ENCODE measurements at places on chromosomes 5 and 9.

GRCh38 chr5:5558102-5558501 lies 135.6 kb downstream of the ICE1 start:
- DNase-seq = no peak

GRCh38 chr9:75149841-75150241 lies 61.5 kb downstream of the OSTF1 start:
- DNase-seq = no peak

GRCh38 chr9:129698254-129698757 lies 32.9 kb downstream of the PRRX2 start:
- DNase-seq = no peak

DNA sequence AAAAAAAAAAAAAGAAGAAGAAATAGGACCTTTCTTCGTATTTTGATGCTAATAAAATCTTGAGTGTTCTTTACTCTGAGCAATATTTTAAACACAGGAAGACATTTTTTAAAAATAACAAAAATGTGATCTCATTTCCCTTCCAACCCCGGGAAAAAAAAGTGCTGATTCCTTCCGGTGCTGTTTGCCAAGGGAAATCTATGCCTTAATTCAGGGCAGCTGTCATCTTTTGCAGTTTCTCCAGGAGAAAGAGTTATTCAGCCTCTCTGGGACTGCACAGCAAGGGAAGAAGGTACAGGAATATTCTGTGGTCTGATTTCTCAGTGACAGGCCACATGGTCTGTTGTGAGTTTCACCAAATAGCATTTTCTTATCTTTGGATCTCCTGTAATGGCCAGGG lies 291.9 kb upstream of the IRX1 start:
- no peak for DNase-seq

DNA sequence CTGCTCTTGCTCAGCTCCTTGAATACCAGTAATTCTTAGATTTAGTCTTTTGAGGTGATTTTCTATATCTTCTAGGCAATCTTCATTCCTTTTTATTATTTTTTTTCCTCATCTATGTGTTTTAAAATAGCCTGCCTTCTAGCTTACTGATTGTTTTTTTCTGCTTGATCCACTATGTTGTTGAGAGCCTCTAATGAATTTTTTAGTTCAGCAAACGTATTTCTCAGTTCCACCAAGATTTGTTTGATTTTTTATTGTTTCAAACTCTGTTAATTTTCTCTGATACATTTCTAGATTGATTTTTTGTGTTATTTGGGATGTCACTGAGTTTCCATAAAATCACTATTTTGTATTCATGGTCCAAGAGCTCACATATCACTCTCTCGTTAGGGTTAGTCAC lies 9.5 kb downstream of the POLK start:
- no peak for DNase-seq

DNA sequence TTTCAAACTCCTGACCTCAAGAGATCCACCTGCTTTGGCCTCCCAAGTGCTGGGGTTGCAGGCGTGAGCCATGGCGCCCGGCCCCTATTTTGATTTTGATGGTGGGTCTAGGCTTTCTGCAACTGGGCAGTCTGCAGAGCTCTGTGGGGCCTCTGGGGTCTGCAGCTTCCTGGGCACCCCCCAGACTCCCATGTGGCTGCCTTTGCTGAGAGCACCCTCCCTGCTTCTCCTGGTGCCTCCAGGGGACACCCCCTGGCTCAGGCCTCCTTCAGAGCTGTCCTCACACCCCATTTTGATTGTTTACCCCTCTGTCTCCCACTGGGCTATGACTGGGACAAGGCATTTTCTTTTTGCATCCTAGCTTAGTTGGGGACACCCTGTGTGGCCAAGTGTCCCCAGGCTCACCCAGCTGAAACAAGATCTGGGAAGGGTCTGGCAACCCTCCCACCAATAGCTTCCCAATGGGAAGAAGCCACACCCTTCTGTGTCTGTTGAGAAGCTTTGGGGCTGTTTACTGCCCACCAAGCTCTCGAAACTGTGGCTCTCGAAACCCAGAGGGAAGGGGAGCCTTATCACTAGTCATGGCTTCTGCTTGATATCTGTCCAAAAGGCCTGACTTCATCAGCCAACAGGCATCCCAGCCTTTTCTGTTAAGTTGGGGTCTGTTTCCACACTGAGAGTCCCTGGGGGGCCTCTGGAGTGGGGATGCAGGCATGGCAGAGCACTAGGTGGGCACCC lies 204.4 kb upstream of the IER5L start:
- no peak for DNase-seq

GRCh38 chr5:123951582-123951977 lies 439.6 kb downstream of the CSNK1G3 start:
- DNase-seq = no peak

GRCh38 chr9:113973963-113974413 lies 97.9 kb downstream of the ZNF618 start:
- no peak for DNase-seq

GRCh38 chr9:95444160-95444559 lies 72.6 kb downstream of the PTCH1 start:
- no peak for DNase-seq

DNA sequence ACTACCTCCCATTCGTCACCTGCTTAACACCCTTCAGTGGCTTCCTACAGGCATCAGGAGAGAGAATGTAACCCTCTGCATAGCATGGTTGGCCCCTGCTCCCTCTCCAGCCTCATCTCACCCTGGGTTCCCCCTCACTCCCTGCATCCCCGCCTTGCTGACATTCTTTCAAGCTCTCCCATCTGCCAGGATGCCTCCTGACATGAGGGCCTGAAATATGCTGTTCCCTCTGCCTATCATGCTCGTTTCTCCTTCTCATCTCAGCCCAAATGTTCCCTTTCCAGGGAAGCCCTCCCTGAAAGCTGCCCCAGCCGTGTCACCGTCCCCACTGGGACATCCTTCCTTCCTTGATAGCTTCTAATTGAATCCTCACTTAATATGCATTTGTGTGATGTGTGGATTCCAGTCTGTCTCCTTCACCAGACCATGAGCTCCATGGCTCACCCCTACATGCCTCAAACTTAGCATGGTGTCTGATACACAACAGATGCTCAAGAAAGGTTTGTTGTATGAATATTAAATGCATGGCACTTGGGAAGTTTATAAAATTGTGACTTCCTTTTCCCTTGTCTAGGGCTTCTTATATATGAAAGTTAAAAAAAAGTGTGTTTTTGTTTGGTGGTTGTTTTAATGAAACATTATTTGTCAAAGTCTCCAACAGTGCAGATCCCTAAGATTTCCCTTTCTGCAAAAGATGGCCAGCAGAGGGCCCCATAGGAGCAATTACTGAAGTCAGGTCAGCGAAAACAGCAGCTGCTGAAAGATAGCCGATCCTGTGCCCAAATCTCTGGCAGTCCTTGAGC lies 7.3 kb upstream of the C5orf58 start:
- DNase-seq = no peak

- no peak for DNase-seq
Observed at GRCh38 chr9:112503170-112503569, 16.5 kb downstream of the KIAA1958 start.

DNA sequence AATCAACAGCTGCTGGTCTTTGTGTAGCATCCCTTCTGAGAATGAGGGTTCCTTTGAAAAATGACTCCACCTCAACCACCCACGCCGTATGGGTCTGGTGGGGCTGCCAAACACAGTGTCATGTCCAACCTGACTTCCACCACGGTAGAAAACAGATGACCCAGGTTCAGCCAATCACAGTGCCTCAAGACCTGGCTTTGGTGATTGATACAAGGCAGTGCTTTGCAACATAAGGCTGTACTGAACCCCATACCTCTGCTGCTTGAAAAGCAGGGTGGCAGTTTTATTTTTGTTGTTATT lies 11.5 kb upstream of the TGFBR1 start:
- DNase-seq = no peak

GRCh38 chr5:149745212-149745942 lies 15.3 kb downstream of the PPARGC1B start:
- DNase-seq = no peak

- no peak for DNase-seq
Observed at GRCh38 chr5:71778678-71779276, 59.7 kb downstream of the CARTPT start.

- DNase-seq = no peak
Observed at GRCh38 chr9:92631452-92632343, 38.2 kb downstream of the IPPK start.

GRCh38 chr9:131598121-131598520 lies 52.8 kb downstream of the PRRT1B start:
- DNase-seq = no peak

DNA sequence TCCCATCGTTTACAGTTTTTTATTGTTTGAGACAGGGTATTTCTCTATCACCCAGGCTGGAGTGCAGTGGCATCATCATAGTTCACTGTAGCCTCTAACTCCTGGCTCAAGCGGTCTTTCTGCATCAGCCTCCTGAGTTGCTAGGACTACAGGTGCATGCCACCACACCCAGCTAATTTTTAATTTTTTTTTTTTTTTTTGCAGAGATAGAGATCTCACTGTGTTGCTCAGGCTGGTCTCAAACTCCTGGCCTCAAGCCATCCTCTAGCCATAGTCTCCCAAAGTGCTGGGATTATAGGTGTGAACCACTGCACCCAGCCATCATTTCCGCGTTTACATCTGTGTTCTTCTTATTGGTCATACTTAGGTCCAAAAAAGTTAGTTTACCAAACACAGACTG lies 53.6 kb downstream of the FSD1L start:
- no peak for DNase-seq

DNA sequence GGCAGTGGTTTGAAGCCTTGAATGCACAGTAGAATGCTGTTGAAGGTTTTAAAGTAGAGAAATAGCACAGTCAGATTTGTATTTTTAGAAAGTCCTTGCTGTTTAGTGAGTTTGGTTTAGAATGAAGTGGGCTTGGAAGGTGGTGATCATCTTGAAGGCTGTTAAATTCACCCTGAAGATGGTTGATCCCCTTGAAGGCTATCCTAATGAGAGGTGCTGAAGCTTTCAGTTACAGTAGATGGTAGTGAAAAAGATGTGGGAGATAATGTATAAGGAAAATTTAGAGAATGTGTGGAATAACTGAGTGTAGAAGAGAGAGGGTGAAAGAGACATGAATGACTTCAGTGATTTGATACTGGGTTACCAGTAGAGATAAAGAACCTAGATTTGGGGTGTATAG lies 16.0 kb downstream of the TENT2 start:
- DNase-seq = no peak

DNA sequence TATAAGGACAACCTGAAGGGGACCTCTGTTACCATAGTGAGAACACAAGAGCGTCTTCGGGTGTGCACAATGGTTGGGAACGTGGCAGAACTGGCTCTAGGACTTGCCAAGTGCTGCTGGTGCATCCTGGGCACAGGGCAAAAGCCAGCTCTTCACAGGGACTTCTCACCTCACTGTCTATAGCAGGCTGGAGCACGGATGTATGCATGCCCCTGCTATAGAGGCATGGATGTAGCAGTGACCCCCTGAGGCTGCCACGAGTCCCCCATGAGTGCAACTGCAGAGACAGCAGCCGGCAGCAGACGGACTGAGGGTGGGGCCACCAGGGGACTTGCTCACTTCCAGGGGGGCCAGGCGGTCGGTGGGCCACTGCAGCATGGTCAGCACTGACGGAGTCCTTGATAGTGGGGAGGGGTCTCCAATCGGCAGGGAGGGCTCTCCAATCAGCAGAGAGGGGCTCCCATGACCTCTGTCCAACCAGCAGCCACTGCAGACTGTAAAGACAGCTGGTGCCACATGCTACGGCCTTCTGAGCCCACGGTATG lies 64.9 kb downstream of the SEMA4D start:
- DNase-seq = no peak

DNA sequence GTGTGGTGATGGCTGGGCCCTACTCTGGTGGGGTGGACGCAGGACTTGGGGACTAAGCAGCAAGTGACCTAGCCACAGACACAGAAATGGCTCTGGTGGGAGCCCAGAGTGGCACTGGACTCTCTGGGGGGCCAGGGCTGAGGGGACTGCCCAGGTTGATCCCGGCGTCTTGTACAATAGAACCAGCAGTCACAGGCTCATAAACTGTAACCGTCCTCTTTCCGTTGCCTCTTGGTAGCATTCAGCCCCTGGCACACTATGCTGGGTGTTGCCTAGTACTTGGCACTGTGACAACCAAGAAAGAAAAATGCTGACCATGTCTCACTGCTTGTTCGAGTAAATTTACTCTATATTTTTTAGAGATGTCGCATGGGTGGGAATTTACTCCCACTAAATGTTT lies 80.5 kb downstream of the DAB2IP start:
- no peak for DNase-seq

DNA sequence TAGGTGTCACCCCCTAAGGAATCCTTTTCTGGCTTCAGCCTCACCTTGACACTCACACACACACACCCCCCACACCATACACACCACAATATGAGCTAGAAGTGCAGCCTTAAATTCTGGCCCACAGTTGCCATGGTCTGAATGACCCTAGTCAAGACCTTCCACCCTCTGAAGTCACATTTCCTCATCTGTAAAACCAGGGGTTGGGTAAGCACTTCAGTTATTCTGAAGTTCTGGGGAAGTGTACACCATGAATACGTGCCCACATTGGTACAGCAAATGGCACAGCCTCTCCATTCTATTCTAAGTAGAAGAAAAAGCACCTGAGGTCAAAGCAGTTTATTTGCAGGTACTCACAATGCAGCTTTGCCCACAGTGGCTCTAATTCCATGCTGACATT lies 372.8 kb upstream of the KLF4 start:
- no peak for DNase-seq

- DNase-seq = no peak
Observed at GRCh38 chr9:38339087-38339486, 53.4 kb upstream of the ALDH1B1 start.

GRCh38 chr5:118984602-118985001 lies 3.7 kb downstream of the DTWD2 start:
- no peak for DNase-seq

- no peak for DNase-seq
Observed at GRCh38 chr5:39201160-39201780, 18.1 kb downstream of the FYB1 start.

- DNase-seq = no peak
Observed at GRCh38 chr5:141788296-141788970, 89.8 kb downstream of the PCDH1 start.

Measured in cortex of kidney (tissue), 1 donor.